Esophagus muscularis mucosa (tissue), 4 donors: ENCODE measurements at places on chromosomes 2 and 18.

GRCh38 chr18:8422391-8422790 is 186.8 kb upstream of the RAB12 start:
- no peak for DNase-seq

DNA sequence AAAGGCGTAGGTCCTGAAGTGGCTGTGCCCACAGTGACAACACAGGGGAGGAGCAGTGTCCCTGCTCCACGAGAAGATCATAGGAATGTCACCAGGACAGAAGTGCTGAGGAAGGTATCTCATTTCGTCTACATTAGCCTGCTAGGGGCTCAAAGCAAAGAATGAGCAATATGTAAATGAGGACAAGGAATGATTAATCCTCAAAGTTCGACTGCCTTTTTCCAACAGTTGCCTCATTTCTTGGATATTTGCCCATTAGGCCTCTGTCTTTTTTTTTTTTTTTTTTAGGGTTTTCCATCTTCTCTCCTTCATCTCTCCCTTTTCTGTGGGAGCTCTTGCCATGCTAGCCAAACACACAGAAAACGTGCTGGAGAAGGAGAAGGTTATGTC is 105.2 kb upstream of the ARHGAP28 start:
- DNase-seq: no peak

- DNase-seq: peak; percentile 87
These were observed 103.7 kb downstream of the BIN1 start for GRCh38 chr2:127003070-127003800.

DNA sequence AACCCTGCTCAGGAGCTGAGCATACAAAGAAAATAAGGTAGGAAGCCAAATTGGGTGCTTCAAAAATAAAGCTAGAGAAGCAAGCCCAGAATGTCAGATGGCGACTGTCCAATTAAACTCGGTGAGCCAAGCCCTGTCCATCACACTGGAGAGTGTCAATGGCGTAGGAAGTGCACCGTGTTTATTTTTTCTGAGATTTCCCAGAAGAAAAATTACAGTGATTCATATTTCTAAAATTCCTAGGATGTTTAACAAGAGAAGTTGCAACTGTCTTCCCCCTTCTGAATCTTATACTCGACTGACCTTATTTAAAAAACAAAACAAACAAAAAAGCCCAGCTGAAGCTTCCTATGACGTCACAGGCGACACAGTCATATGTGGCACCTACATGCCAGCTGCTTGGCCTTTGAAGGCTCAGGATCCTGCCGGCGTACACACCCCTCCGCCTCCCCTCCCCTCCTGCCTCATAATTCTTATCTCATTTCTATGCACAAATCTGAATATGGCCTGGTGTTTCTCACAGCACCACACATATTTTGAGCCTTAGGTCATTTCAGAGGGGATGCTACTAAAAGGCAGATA is 60.8 kb downstream of the MBP start:
- DNase-seq: no peak

DNA sequence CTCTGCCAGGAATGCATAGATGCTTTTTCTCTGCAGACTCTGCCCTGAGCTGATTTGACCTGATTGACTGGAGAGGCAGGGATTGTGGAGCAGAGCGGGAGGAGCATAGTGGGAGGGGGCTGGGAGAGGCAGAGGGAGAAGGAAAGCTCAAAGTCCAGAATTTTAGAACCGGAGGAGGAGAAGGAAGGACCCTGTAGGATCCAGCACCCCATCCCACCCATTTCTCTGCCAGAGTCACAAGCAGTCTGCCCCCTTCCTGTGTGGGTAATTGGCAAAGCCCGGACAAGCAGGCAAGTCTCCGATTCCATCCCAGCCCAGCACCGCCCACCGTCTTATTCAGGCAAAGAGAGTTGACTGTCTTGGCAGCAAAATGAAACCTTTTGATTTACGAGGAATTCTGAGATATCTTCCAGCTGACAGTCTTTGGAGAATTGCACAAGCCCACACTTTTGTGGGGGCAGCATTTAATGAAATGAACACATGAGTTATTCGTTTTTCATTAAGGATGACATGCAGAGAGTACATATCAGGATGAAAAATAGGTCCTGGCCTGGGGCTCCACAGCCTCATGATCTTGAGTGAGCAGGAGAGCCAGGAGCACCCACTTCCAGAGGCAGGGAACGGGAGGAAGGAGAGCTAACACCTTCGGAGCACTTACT is 103.1 kb downstream of the MCFD2 start:
- DNase-seq: peak; percentile 93

GRCh38 chr2:233241803-233242202 is 9.7 kb upstream of the ATG16L1 start:
- no peak for DNase-seq

DNA sequence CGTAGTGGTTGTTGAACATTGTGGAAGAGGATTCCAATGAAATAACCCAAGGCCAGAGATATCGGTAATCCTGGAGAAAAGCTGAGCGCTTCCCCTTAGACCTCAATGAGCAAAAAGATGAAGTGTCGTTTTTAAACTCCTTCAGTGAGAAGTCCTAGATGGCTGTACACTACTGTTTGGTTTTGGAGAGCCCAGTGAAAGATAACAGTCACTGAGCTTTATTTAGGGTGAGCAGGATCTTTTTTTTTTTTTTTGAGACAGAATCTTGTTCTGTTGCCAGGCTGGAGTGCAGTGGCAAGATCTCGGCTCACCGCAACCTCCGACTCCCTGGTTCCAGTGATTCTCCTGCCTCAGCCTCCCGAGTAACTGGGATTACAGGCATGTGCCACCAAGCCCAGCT is 24.2 kb downstream of the LRRC30 start:
- no peak for DNase-seq

- no peak for DNase-seq
These were observed 296.0 kb downstream of the PLCL1 start for GRCh38 chr2:198100346-198100745.

- DNase-seq: no peak
These were observed 49.7 kb downstream of the STK25 start for GRCh38 chr2:241458687-241459086.

DNA sequence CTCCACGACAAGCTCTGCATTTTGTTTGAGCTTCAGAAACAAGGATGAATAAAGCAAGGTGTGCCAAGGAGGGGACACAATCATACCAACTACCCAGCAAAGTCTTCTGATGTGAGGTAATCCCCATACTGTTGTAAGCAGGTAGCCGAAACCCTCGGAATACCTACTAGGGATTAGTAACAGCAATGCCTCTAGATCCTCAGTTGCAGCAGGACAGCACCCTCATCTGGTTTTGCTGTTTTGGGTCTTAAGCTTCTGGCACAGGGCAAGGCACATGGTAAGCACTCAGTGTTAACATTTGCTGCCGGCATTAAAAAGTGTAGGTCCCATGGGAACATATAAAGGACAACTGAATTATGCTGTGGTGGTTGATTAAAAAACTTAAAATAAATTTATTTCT is 16.0 kb upstream of the LINC00305 start:
- DNase-seq: no peak

GRCh38 chr18:59818769-59819168 is 81.0 kb upstream of the PMAIP1 start:
- DNase-seq: no peak

- no peak for DNase-seq
These were observed 387.8 kb downstream of the IRS1 start for GRCh38 chr2:226411727-226412360.

DNA sequence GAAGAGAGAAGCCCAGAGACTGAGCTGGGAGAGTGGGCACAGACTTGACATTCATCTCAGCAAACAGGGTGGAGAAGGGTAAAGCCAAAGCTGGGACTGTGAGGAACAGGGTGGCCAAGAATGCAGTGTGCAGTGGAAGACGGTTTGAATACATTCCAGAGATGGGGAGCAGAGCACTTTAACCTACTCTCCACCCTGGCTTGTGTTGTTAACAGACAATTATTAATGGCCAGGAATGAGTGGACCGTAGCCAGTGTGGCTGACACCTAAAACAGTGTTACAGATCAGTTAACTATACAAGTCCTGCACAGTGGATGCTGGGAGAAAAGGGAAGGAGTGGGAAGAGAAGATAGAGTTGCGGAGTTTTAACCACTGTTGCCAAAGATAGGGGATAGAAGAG is 7.4 kb upstream of the NAB1 start:
- DNase-seq: no peak

DNA sequence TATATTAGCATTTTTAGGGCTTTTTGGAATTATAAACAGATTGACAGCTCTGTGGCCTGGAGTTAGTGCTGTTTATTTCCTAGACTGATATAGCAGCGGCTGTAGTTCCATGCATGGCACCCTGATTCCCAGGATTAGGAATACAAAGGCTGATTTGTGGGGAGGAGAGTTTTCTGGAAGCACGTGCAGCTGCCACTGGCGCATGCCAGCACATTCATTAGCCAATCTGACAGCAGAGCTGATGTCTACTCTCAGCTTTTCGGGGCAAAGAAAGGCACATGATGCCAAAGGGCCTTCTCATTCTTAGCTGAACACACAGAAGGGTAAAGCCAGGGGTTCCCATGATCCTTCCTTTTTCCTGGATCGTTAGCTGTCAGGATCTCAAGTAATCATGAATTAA is 45.7 kb upstream of the RAPH1 start:
- no peak for DNase-seq

GRCh38 chr18:40407909-40408308 is 1547.1 kb upstream of the PIK3C3 start:
- DNase-seq: no peak

DNA sequence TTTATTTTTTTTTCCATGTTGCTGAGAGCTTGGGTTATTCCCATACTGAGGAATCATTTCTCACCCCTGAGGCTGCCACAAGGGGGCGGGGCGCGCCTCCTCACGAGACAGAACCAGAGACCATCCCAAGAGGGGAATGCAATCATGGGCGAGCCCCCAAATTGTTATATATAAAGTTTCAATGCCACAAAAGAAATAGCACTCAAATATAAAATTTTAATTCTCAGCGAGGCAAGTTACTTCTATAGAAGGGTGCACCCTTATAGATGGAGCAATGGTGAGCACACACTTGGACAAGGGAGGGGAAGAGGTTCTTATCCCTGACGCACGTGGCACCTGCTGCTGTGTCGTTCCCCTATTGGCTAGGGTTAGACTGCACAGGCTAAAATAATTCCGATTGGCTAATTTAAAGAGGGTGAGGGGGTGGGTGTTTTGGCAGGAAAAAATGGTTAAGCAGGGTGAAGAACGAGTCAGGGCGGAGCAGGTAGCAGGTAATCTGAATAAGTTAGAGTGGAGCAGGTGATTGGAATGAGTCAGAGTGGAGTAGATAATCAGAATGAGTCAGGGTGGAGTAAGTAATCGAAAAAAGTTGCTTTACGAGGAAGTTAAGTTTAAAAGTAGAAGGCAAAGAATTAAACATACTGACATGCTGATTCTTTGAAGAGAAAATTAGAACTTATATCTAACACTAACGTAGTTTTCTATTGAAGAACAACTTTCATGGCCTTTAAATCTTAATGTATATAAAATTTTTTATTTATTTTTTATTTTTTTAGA is 177.5 kb downstream of the MTCL1 start:
- DNase-seq: no peak

DNA sequence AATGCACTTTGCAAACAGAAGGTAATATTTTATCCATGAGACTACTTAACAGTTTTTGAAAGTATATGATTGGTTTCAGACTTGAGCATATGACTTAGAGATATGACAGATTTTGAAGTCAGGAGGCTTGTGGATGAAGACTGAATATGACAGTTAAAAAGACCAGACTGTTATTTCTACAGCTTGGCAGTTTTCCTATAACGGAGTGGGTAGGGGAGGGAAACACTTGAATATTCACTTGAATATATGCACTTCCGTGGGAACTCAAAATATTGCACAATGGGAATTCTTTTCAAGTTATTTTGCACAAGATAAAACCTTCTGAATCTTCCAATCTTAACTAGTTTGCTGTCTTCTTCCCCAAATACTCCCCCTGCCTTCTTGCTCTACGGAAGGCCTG is 64.6 kb upstream of the ACKR3 start:
- peak; percentile 0 for DNase-seq

GRCh38 chr2:6917761-6918421 is 679 bp downstream of the RNF144A start:
- DNase-seq: no peak

GRCh38 chr2:209596262-209596661 is 172.4 kb downstream of the MAP2 start:
- DNase-seq: no peak

DNA sequence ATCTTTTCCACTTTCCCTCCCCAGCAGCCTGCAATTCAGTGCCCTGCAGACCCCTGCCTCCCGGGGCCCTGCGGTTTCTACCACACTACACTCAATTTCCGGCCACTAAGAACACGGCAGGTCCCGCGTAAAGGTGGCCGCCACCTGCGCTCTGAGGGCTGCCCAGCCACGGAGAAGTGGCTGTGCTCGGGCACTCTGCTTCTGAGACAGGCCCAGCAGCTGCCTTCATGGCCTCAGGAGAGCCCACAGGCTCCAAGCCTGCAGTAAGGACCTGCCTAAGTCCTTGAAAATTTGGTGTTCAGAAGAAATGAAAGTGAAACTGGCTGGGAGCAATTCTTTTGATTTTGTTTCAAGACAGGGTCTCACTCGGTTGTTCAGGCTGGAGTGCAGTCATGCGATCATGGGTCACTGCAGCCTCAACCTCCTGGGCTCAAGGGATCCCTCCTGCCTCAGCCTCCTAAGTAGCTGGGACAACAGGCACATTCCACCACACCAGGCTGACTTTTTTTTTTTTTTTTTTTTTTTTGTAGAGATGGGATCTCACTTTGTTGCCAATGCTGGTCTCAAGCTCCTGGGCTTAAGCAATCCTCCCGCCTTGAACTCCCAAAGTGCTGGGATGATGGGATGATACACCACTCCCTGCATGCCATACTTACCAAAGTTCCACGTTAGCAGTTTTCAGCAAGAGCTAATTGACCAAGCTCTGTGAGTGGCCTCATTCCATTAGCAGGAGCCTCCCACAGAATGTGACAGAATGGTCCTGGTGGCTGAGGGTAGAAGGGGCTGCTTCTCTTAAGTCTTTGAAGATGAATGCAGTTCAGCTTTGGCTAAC is 14.6 kb upstream of the ALPP start:
- DNase-seq: no peak

- no peak for DNase-seq
These were observed 10.9 kb downstream of the NHEJ1 start for GRCh38 chr2:219149667-219150066.

- no peak for DNase-seq
These were observed 103.2 kb downstream of the KLHL14 start for GRCh38 chr18:32669549-32670165.

- no peak for DNase-seq
These were observed 99.5 kb downstream of the CABYR start for GRCh38 chr18:24238387-24238786.

DNA sequence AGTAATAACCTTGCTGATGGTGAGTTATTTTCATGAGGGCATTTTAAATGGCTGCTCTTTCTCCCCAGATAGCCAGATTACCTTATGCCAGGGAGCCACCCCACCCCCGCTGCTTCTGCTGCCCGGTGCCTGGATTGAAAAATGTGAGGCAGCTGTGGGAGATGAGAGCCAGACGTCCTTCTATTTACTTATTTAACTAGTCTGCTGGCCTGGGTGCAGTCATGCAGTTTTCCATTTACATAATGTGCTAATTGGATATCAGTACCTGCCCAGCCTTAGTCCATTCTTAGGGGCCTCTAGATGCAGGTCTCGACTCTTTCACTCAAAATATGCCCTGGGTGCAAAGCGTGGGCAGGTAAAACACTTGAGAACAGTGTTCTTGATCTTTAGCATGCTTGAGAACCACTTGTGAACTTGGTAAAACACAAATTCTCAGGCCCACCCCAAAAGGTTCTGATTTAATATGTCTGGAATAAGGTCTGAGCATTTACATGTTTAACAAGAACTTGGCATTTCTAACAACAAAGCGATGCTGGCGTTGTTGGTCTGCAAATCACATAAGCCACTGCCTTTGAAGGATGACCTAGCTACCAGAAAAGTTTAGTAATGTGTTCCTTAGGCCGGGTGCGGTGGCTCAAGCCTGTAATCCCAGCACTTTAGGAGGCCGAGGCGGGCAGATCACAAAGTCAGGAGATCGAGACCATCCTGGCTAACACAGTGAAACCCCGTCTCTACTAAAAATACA is 154.3 kb downstream of the NRP2 start:
- DNase-seq: no peak
